ENCODE measurements at places on chromosomes 12 and 14. TPM values are rescaled to one million over a fixed set of nuclear protein-coding genes. Genes with fewer than 3 reads are reported as not detected.

- peak overlapping the region; percentile 92 for H3K4me3 ChIP-seq
- peak; percentile 27 for DNase-seq
- peak overlapping the region; percentile 100 for H3K27ac ChIP-seq
- H3K4me1 ChIP-seq, result peaks cover 60% of the 10 kb centered on the region
Measured at GRCh38 chr12:13102461-13103195, 839 bp downstream of the GSG1 start.

DNA sequence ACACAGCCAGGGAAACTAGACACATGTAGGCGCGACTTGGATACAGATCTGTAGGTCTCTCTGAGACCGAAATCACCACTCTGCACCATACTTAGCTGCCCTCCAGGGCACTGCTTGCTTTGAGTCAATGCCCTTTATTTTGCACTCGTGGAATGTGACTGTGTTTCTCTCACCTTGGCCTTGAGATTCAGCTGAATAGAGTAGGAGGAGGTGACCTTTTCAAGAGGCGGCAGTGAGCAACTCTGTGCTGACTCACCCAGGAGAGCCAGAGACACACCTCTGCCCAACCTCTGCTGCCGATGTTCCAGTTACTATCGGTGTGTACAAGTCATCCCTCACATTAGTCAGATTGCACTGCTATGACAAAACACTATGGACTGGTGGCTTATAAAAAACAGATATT lies 583.4 kb downstream of the VRK1 start:
- H3K36me3 ChIP-seq, result no peaks in the 10 kb centered on the region
- H3K4me1 ChIP-seq, result peaks cover 4% of the 10 kb centered on the region
- no peak for DNase-seq
- no peak overlapping the region for H3K27ac ChIP-seq
- peaks cover 8% of the 10 kb centered on the region for H3K27me3 ChIP-seq

GRCh38 chr12:131794061-131794460 lies 34.1 kb upstream of the MMP17 start:
- H3K27me3 ChIP-seq, result no peaks in the 10 kb centered on the region
- H3K36me3 ChIP-seq, result peaks cover 6% of the 10 kb centered on the region
- DNase-seq, result no peak
- H3K4me1 ChIP-seq, result peaks cover 32% of the 10 kb centered on the region
- H3K27ac ChIP-seq, result peak overlapping the region; percentile 83

- H3K27ac ChIP-seq, result no peak overlapping the region
- H3K27me3 ChIP-seq, result no peaks in the 10 kb centered on the region
- no peaks in the 10 kb centered on the region for H3K36me3 ChIP-seq
- no peaks in the 10 kb centered on the region for H3K4me1 ChIP-seq
- no peak for DNase-seq
Measured at GRCh38 chr12:2857576-2857975, 737 bp upstream of the TEX52 start.

DNA sequence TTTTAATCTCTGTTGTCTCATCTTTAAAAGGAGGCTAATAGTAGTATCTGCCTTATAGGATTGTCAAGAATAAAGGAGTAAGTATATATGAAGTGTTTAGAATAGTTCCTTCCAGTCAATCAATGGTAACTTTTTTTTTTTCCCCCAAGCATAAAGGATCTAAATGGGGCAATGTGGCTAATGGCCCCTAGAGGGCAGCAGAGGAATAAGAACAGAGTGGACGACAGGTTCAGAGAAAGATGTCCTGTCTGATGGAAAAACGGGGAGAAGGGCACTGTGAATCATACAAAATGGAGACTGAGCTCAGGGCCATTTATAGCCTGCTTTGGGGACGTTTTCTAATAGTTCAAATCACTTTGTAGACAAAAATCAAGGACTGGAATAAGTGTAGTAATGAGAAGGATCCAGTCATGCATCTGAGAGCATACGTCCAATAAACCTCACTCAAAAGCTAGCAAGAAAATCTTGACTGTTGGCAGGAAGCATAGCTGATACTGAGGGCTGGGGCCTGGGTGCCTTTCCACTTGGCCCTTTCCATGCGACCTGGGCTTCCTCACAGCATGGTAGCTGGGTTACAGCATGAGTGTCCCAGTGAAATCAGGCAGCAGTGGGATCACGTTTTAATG lies 51.3 kb downstream of the IFNG-AS1 start:
- H3K4me3 ChIP-seq, result no peak overlapping the region
- H3K27ac ChIP-seq, result peak overlapping the region; percentile 20
- H3K36me3 ChIP-seq, result peaks cover 5% of the 10 kb centered on the region
- peaks cover 20% of the 10 kb centered on the region for H3K4me1 ChIP-seq

Gene NDUFA9
- 137 TPM for polyA plus RNA-seq

All from naive B cell (primary cell).